ENCODE measurements at places on chromosomes 7 and 10. TPM values are rescaled to one million over a fixed set of nuclear protein-coding genes. Genes with fewer than 3 reads are reported as not detected.

DNA sequence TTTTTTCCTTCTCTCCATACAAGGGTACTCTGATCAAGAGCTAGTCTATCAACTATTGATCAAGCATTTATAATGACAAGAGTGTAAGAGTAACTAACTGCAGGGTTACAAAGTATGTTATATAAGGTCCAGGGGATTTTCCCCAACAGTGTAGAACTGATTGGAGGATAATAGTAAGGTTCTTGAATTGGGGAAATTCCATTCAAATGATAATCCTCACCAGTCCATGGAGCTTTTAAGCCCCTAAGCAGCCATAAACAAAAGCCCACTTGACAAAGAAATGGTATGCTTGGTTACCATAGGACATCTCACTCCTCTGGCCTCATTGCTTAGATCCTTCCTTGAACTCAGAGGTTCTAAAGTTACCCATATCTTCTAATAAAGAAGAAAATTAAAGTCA is 8.2 kb downstream of the YME1L1 start:
- no peak for DNase-seq

DNA sequence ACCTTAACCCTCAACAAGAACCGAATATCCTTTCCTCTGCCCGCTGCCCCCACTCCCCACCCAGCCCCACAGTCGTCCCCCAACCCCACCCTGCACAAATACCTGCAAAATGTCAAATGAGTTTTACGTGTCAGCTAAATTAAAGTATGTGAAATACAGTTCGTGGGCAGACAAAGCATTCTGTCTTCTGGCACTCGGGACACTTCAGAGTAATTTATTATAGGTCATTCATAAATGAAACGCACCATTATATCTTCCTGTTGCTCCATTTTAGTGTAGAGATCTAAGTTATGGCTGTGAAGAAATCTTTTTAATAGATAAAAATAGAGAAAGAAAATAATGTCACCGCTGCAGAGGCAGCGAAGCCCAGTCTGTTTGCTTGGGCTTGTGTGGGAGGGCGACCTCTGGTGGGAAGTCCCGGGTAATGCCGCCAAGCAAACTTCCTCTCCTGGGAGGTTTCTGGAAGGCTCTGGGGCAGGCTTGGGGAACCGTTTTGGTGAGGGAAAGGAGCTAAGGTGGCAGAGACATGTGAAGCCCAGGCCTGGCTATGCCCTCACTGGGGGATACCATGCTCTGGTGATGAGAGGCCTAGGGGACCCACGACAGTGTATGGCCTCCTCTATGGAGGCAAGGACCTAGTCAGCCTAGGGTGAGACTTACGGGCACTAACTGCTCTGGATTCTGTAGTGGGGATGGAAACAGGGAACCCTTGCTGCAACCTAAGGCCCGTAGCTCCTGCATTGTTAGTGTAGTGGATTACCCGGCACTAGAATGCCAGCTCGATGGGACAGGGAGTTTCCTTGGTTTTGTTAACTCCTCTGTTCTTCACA is 604.9 kb downstream of the LRMDA start:
- peak; percentile 78 for DNase-seq

DNA sequence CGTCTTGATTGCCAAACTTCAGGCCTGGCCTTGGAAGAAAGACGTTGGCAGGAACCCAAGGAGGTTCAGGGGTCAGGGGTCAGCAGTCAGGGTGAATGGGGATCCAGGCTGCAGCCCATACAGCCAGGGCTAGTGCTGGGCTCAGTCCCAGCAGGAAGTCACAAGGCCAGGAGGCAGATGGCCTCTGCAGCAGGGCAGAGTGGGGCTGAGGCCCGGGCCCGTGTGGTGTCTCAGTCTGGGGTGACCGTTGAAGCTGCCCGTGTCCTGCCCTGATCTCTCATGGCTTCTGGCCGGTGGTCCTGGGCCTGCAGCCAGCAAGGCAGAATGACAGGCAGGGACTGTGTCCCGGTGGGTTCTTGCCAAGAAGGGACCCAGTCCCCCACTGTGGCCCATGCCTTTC is 26.6 kb upstream of the PURB start:
- no peak for DNase-seq

DNA sequence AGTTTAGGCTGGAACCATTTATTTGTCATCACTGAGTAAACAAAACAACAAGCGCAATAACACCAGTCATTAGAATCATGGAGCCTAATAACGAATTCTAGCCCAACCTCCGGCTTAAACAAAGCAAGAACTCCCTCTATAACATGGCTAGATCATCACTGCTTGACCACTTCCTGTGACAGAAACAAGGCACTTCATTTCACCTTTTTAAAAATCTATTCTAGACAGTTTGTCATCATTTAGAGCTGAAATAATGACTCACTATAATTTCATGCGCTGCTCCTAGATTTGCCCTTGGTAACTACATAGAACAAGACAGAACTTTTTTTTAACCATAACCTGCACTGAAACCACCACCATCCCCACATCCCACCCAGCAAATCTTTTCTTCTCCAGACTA is 81.3 kb downstream of the OSBPL3 start:
- DNase-seq, result no peak

DNA sequence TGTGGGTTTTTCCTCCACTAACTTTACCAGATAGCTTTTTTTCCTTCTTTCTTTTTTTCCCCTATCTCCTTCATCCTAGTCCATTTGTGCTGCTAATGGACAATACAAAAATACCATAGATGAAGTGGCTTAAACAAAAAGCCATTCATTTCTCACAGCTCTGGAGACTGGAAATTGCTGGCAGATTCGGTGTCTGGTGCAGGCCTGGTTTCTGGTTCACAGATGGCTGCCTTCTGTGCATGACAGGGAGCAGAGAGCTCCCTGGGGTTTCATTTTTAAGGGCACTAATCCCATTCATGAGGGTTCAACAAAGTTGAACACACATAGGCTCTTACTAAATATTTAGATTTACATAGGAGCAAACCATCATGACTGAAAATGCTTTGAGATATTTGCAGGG is 467.4 kb downstream of the TYW1 start:
- DNase-seq, result no peak

DNA sequence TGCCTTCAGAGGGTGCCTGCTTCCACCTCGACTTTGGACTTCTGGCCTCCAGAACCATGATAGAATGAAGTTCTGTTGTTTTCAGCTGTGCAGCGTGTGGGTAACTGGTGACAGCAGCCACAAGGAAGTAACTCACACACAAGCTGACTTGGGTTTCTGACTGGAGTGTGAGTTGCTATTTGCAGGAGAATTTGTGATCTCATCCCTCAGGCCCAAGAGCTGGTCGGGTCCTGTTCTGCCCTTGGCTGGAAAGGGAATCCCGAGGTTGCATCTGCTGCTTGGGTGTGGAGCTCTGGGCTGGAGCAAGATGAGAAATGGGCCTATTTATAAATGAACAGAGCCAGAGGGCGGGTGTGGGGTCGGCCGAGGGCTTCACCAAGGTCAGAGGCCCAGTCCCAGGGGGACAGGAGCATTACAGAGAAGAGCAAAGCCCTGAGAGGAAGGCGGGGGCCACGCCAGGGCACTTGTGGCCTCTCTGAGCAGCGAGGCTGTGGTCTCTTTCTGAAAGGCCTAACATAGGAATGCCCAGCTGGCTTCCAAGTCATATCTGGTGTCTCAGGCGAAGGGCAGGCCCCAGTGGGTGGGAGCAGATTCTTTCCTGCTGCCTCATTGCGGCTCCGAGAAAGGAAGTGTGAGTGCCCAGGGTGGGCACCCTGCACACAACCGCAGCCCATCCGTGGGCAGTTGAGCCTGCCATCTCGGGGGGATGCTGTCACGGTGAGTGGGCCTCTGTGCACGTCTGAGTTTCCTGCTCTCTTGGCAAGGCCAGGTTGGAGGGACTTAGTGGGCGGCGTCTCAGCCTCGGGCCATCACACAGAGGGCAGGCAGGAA is 26.5 kb upstream of the C10orf71 start:
- DNase-seq, result no peak

DNA sequence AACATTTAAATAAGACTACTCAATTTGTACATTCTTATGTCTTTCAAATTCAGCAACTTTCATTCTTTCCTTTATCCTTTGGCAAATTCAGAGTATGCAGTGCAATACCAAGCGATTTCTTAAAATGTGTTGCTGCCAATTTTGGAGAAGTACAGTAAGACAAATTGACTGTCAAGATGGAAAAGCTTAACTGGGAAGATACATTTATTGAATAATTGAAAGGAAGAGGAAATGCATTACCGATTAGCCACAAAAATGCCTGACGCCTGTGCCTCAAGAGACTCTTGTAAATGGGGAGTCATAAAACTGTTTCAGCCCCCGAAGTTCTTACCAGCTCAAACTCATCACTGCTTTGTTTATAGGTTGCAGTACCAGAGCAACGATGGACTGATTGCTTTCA is 373.3 kb upstream of the GALNT17 start:
- DNase-seq, result no peak

DNA sequence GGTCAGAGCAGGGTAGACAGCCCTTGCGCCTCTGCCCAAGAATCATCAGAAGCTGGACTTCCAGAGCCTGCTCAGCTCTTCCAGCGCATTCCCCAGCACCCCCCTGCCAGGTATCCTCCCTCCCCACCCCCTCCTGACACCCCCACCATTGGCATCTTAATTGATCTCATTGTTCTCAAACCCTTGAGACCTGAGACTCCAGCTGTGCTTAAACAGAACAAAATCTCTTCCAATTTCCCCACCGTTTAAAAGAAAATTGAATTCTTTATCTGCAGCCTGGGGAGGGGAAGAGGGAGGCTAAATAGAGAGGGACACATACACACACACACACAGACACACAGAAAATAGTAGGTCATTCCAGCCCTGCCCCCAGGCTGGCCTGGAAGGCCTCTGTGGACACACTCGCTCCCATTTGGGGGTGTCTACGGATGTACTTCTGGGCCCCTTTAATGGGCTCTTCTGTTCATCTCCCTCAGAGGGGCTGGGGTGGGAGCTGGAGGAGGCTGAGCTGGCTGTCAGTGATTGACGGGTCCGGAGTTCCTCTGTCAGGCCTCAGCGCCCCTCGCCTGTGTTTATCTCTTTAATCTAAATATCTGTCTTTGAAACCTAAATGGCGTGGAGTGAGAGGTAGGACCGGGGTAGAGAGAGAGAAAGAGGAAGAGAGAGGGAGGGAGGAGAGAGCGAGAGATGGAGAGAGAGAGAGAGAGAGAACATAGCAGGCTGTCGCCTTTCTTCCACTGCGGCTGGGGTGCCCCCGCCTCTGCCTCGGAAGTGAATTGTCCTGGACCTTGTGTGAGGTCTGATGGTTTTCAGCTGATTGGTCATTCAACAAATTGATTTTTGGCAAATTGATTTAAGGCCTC is 61.7 kb downstream of the C10orf105 start:
- no peak for DNase-seq

- DNase-seq, result peak; percentile 57
These were observed 35.8 kb downstream of the GPER1 start for GRCh38 chr7:1123715-1124114.

The CFAP43 gene
- not detected for total RNA-seq

The ARMC3 gene
- not detected for total RNA-seq

The RELN gene
- 1.00 TPM for total RNA-seq

The PIK3AP1 gene
- 21.3 TPM for total RNA-seq
